Stimulated activated CD4-positive, alpha-beta T cell treated with anti-CD3 and anti-CD28 coated beads, TNF-alpha, amount 100 ng/mL, for 24 hours (primary cell): ENCODE measurements at places on chromosomes 16 and 17.

DNA sequence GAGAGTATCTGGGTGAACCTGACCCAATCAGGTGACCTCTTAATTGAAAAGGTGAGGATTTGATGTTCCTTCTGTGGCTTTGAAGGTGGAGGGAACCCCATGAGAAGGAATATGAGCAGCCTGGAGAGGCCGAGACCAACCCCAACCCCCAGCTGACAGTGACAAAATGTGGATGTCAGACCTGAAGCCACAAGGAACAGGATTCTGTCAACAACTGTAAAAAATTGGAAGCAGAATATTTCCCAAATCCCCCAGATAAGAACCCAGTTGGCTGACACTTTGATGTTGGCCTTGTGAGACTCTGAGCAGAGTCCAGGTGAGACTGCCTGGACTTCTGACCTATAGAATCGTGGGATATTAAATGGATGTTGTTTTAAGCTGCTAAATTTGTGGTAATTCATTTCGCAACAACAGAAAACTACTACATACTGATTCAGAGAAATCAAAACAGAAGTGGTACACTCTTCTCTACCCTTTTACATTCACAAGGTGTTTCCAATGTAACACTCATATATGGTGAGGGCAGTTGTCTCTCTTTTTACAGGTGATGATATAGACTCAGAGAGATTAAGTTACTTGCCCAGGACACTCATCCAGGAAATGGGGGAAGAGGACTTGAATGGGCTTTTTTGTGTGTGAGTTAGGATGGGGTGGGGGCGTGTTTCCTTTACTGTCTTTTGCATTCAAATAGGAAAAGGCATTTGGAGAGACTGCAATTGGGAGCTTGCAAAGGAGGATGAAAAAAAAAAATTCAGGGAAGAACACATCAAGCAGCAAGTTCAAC is 29.8 kb upstream of the SALL1 start:
- DNase-seq: no peak

- DNase-seq: no peak
These were observed 1.1 kb upstream of the DBNDD1 start for GRCh38 chr16:90020260-90020837.

GRCh38 chr16:49623501-49624266 is 232.2 kb downstream of the ZNF423 start:
- DNase-seq: no peak

- no peak for DNase-seq
These were observed 36.6 kb upstream of the EMP2 start for GRCh38 chr16:10616756-10617640.

GRCh38 chr16:56547949-56548567 is 16.8 kb upstream of the MT4 start:
- no peak for DNase-seq

- no peak for DNase-seq
These were observed 383.8 kb downstream of the ZFHX3 start for GRCh38 chr16:72664056-72664508.

- no peak for DNase-seq
These were observed 39.9 kb downstream of the DHRS7B start for GRCh38 chr17:21166595-21167210.

DNA sequence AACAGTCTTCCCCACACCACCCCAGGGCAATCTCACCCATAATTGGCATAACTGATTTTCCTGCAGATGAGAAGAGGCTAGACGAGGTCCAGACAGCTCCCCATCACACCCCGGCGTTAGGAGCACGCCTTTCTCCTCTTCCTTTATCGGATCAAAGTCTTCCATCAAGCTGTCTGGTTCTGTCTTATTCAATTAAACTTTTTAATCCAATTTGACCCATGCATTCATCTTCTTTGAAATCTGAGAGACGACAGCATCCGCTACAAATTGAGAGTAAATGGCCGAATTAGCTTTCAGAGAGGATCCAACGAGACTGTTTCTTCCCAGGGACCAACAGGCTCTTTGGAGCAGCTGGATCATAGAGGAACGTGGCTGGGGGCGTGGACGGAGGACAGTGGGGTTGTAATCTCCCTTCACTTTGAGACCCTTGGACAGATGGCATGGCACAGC is 44.4 kb upstream of the GPRC5B start:
- DNase-seq: no peak

DNA sequence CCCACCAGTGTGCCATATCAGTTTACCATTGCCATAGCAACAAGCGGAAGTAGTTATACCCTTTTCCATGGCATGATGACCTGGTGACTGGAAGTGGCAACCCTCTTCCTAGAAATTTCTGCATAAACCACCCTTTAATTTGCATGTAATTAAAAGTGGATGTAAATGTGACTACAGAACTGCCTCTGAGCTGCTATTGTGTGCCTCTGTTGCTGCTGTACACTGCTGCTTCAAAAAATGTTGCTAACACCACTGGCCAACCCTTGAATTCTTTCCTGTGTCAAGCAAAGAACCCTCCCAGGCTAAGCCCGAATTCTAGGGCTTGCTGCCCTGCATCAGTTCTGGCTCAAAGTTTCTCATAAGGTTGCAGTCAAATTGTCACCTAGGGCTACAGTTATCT is 12.9 kb upstream of the MED13 start:
- DNase-seq: no peak

DNA sequence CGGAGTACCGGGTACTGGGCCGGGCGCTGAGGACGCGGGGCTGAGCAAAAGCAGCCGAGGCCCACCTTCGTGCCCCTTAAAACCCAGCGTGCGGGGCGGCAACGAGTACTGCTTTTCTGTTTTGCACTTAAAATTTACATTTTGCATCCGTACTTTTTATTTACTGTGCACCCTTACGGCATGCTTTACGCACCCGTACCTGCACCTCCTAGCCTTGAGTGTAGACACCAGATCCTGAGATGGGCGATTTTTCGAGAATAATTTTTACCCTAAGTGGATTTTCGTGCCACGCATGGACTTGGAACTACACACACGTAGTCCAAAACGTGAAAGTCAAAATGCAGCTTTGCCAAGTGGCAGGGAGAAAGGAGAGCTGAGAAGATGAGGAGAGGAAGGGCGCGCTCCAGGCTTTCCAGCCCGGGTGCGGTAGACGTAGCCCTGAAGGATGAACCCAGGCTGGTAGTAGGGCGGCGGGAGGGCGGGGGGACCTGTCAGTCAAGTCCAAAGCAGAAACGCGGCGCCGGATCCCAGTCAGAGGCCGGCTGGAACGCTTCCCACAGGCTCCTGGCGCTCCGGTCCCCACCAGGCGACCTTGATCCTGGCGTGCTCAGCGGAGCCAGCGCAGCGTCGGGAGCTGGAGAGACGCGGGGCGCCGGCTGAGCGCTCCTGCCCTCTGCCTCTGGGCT is 1.2 kb upstream of the CBLN1 start:
- DNase-seq: no peak

DNA sequence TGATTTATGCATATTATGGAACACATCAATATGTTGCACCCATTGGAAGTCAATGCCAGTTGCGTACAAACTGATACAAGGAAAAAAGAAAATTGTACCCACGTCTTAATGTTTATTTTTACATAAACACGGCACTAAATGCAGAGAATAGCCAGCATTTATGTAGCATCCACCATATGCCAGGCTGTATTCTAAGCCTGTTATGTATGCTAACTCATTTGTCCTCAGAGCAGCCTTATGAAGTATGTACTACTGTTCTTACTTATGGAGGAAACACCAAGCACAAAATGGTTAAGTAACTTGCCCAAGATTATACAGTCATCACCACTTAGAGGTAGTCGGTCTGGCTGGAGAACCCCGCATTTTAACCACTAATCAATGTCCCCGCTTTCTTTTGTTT is 837.9 kb upstream of the RBFOX1 start:
- DNase-seq: no peak

DNA sequence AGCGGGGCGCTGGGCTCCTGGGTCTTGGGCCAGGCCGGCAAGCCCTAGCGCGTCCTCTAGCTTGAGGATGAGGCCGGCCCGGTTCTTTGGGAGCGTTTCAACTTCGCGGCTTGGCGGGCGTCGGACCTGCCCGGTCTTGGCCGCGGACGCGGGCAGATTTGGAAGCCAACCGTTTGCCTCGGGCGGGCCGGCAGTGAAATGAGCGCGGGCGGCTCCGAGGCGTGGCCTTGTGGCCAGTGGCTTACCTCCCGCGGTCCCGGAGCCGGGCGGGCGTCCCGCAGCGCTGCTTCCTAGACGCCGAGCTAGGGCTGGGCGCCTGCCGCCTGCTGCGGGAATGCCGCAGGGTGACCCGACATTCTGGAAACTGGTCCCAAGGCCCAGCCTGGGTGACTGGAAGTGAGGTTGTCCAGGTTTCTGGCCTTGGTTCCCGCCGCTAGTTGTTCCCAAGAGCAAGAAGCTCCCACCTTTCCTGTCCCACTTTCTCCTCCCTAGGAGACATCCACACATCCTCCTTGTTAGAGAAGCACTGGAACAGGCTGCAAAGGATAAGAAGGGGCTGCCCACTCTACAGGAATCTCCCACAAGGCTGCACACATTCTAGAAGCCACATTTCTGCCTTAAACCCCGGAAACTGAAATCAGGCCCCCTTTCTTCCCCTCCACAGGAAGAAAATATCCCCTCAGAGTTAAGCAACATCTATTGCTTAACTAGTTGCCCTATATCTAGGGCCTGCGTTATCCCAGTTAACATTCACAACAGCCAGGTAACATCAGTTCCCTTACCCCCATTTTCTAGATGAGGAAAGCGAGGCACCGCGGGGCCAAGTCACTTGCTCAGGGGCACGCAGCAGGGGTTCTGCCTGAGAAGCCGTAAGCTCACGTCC is 4.5 kb upstream of the CBX8 start:
- DNase-seq: no peak

DNA sequence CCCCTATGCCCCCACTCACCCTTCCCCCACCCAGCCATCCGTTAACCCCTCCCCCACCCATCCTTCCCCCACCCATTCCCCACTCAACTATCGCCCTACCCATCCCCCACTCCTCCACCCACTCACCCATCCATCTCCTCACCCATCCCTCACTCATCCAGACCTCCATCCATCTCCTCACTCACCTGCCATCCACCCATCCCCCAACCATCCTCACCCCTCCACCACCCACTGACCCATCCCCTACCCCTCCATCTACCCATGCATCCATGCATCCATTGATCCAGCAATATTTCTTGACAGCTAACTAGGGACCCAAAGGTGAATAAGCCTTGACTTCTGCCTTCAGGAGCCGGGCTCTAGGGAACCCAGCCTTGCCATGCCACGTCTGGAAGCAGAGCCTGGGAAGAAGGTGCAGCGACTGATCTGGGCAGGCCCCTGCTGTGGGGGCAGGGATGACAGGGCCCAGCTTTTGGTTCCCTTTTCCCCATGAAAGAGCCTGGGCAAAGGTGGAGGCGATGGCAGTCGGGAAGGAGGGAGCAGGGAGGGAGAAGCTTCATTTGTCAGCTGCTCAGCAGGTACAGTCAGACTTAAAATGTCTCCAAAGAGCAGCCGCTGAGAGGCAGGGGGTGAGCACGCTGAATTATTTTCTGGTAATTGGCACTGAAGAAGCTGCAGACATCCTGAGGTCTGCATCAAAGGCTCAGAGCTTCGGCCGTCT is 23.1 kb upstream of the DOC2B start:
- no peak for DNase-seq

DNA sequence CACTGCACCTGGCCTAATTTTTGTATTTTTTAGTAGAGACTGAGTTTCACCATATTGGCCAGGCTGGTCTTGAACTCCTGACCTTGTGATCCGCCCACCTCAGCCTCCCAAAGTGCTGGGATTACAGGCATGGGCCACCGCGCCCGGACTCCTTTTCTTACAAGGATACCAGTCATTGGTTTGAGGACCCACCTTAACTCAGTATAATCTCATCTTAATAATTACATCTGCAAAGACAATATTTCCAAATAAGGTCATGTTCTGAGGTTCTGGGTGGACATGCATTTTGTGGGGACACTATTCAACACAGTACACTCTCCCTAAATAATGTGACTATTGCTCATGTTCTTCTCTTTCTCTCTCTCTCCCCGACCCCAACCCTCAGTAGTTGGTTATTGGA is 63.7 kb downstream of the ERCC4 start:
- DNase-seq: no peak

DNA sequence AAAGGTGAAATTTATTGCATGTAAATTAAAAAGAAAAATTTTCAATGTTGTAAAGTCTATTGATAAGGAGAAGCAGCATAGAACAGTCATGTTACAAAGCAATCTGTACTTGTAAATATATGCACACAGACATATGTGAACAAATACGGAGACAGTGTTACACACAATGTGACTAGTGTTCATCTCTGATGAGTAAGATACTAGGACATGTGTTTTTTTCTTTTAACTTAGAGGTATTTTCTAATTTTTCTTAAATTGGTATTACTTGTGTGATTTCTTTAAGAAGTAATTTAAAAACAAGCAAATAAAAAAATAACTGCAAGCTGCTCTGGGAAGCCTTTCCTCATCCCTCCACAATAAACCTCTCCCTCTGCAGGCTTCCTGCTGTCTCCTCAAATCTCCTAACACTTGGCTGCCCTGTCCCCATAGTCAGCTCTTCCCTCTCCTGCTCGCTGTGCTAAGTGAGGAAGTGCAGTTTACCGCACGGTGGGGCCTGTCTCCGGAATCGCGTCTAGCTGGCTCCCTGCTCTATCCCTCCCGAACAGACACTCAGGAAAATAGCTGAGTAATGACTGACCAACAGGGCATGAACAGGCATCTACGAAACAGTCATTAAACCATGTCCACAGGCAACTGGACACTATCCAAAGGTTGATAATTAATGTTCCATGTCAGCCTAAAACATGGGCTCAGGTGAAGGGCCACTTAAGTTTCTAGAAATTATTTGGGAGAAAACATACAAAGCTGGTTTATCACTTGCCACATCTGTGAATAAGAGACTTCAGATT is 35.9 kb downstream of the CMTM4 start:
- no peak for DNase-seq

- no peak for DNase-seq
These were observed 29.4 kb downstream of the IST1 start for GRCh38 chr16:71924710-71925109.

DNA sequence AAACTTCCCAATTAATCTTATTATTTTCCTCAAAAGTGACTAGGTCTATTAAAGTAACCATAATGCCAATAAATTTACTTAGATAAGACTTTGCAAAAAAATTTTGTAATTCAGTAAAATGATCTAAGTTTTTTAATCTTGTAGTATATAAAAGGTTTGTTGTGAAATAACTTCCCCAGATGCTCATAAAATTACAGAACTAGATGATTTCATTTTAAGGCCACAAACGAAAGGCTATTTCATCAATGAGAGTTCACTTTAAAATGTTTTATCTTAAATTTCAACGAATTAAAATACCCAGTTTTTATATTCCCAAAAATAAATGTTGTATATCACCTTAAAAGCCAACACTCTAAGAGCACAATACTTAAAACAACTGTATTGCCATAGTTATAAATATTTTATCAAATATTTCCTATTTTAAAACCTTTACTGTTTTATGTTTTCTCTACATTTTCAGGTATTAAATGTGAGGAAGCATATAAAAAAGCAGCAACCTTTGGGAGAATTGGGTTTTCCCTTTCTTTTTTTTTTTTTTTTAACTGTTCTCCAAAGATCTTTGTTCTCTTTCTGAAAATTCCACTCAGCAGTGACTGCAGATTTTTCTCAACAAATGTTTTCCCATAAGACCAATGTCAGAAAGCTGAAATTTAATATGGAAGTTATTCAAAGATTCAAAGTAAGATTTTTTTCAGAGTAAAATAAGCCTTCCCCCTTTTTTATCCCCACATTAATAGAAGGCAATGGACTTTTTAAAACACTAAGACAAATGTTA is 169.9 kb downstream of the CYB561 start:
- DNase-seq: no peak

- peak; percentile 0 for DNase-seq
These were observed 645 bp upstream of the GFOD2 start for GRCh38 chr16:67719778-67720144.
